ENCODE measurements at places on chromosomes 12 and 14.

DNA sequence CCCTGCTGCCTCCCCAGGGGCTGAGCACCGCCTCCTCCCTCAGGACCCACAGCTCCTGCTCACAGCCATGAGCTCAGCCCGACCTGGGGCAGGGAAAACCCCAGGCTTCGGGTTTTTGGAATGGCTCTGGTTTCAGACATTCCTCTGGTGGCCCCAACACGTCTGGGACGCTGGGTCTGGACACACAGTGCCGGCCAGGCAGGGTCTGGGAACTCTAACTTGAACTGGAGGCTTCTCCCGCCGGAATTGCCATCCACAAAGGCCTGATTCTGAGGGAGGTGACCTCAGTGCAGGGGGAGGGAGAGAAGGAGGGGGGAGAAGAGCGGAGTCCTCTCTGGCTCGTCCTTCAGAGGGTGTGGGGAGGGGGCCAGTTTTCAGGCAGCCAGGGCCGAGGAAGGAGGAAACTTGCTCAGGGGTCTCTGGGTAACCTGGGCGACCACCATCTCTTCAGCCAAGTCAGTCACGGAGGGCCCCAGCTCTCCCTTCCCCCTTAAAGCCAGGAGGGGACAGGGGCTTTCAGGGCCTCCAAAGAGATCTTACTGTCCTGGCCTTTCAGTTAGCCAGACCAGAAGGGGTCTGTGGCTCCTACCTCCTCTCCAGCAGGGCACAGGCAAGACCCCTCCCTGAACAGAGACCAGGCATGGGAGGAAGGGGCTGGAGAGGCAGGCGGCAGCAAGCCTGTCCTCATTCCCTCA lies 19.4 kb downstream of the NCKAP5L start:
- DNase-seq = no peak

GRCh38 chr14:101111620-101112290 lies 208.2 kb upstream of the RTL1 start:
- DNase-seq = no peak

- DNase-seq = no peak
Measured at GRCh38 chr14:104651876-104652260, 37.5 kb upstream of the INF2 start.

DNA sequence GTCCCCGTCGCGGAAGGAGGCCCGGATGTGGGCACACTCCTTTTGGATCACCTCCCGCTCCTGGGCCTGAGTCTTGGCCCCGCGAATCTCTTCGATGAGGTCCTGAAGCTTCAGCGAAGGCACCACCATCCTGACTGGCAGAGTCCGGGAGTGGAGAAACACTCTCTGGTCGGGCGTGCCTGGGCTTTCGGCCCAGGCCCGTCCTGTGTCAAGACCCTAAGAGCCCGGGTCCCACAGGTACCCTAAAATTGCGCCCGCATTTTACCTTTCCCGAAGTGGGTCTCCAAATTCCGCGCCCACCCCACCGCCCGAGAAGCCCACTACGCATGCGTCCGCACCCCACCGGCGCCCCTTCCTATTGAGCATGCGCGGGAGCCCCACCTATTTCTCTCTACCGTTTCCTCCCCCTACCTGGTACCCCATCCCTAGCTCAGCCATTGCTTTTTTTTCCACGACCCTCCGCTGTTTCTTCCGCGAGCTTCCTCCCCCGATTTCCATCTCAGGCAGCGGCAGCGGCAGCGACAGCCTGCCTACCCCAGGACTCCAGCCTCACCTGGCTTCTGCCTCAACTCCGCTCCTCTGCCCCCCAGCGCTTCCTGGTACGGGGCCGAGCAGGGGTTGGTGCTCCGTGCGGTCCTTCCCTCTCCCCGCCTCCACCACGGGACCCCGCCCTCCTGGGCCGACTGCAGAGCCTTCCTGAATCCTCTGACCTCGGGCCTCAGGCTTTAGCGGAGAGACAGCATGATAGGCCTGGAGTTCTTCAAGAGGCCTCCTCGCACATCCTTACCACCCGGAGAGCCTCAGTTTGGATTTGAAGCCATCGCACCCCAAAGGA lies at the start of gene AP1G2:
AP1G2 (minus strand) TSS at position 606 of the 835 bp plus-strand sequence; CDS start at position 129, 477 bp downstream.
- DNase-seq = peak; percentile 92

DNA sequence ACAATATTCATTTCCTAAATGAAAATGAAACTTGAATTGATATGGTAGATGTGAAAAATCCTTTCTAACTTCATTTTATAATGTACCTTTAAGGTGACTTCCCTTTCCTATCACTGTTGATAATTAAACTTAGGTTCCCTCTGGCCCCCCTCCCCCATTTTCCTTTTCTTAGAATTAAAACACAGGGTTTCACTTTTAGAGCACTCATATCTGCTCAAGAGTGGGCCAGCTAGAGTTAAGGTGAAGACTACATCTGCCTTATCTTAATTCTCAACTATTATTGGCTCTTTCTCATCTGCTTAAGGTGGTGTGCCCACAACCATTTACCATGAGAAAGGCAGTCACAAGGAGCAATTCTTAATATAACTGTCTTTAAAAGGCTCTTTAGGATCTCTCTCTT lies 49.7 kb downstream of the LIN52 start:
- DNase-seq = no peak

- DNase-seq = no peak
Measured at GRCh38 chr14:68658943-68659931, 133.6 kb downstream of the ZFP36L1 start.

DNA sequence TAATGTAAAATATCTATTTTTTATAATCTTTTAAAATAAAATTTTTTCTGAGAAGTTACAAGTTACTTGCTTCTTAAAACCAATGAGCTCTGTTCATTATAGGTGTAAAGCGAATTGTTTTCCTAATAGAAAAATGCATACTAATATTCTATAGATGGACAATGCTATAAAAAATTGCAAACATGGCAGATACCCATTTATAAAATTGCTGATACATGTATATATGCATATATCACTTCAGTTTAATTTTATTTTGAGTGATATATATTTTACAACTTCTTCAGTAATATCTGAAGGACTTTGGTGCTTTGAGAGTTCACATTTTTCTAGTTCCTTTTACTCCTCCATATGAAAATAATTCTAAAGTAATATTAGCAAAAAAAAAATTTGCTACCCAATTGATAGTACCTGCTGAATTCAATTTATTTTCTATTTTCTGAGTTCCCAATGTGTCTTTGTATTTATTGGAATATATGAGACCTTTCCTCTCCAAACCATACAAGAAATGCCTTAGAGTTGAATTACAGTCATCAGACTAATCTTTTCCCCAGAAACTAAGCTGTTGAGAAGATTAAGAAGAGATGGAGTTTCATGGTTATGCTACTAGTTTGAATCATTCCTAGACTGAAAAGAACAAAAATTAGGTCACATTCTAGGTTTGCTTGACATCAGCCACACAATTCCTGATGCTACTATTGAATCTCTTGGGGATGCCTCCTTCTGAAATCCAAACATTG lies 1937.5 kb upstream of the SEL1L start:
- no peak for DNase-seq

- peak; percentile 64 for DNase-seq
Measured at GRCh38 chr12:94263905-94264561, 115.7 kb downstream of the PLXNC1 start.

GRCh38 chr14:34957771-34958286 lies 25.0 kb upstream of the SRP54 start:
- no peak for DNase-seq

GRCh38 chr12:47111392-47111778 lies 31.6 kb upstream of the AMIGO2 start:
- no peak for DNase-seq

DNA sequence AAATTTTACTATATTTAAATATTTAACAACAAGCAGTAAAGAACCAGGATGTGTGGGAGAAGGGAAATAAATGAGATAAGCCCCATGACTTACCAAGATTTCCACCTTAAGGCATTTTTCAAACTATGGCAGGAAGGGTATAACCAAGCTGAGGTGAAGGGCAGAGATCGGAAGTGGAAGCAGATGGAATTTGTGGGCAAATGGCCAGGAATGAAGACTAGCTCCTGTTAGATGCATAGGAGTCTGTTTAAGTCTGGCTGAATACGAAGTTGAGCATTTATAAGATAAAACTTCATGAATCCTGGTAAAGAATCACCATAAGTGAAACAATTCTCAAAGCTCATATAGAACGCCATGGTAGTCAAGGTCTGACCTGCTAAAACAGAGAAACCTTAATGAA lies 163.5 kb downstream of the DIO2 start:
- no peak for DNase-seq

DNA sequence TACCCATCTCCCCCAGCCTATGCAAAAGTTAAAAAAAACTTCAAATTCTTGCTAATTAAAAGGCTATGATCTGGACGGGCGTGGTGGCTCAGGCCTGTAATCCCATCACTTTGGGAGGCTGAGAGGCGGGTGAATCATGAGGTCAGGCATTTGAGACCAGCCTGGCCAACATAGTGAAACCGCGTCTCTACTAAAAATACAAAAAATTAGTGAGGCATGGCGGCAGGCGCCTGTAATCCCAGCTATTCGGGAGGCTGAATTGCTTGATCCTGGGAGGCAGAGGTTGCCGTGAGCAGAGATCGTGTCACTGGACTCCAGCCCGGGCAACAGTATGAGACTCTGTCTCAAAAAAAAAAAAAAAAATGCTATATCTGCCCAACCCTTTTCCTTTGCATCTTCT lies 925.4 kb downstream of the GALC start:
- DNase-seq = no peak

DNA sequence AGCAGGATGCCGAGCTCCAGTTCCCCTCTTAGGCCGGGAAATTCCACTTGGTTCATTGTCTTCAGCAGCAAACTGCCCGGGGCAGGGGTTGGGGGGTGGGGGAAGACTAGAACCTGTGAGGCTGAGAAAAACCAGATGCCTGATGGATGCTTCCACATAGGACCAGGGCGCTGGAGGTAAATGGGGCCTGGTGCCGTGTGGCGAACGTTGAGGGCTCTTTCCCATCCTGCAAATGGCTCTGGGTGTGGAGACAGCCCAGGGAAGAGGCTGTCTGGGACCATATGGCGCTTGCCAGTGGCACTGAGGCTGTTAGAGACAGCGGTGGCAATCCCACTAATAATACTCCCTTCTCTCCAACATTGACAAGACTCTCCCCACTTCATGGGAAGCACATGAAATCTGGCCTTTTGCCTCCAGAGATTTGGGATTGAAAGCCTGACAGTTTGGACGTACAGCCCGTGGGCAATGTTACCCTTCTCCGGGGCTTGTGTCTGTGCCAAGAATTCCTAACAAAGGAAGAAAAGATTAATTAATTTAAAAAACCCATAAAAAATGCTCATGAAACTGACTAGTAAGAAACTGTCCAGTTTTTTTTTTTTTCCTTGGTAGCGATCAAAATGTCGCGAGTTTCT lies 44.5 kb downstream of the MAP1LC3B2 start:
- no peak for DNase-seq

- DNase-seq = no peak
Measured at GRCh38 chr14:68961781-68962584, 17.1 kb downstream of the ACTN1 start.

DNA sequence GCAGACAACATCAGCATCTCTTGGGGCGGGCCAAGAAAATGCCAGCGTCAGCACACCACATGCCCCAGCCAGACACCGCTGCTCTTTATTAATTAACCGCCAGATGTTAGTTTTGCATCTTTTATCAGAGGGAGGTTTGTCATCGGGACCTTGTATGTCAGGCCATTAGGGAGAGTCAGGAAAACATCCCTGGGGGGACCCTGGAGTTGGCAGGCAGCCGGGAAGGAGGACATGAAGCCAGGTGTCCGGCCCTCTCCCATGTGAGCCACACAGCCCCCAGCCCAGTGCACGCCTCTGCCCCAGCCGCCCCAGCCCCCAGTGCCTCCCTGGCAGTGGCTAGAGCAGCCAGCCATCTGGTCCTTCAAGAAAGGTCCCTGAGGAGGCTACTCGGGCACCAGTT lies 56.9 kb upstream of the FAM222A start:
- no peak for DNase-seq

GRCh38 chr14:31303654-31304053 lies 96.1 kb upstream of the HECTD1 start:
- no peak for DNase-seq

DNA sequence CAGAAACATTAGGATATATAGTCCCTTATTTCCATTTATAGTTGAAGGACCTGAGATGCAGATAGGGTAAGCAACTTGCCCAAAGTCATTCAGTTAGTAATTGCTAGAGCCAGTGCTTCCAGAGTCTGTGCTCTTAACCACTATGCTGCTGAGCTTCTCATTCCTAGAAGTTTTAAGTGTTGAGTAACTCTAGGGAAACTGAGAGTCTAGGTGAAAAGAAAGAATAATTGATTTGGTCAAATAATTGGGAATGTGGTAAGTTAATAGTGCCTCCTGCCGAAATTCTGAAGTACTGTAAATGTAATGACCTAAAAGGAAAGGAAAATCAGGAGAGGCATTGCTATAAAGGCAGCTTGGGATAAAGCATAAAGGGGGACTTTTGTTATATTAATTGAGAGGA lies 14.1 kb downstream of the PYROXD1 start:
- DNase-seq = no peak

- DNase-seq = no peak
Measured at GRCh38 chr12:82788594-82788993, 101.9 kb downstream of the TMTC2 start.

DNA sequence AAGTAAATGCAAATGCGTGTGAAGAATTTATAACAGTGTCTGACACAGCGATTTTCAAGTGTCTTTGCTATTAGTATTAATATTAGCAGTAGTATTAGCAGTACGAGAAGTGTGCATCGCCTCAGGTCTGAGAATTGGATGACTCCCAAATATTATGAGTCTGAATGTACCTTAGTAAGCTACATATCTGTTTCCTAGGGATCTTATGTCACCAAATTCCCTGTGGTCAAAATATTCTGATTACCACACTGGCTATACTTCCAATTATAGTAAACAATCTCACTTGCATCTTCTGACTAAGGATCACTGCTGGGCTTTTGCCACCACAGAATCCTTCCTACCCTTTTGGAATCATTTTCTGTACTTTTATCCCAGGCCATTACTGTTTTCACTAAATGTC lies 396.0 kb upstream of the MIS18BP1 start:
- no peak for DNase-seq

DNA sequence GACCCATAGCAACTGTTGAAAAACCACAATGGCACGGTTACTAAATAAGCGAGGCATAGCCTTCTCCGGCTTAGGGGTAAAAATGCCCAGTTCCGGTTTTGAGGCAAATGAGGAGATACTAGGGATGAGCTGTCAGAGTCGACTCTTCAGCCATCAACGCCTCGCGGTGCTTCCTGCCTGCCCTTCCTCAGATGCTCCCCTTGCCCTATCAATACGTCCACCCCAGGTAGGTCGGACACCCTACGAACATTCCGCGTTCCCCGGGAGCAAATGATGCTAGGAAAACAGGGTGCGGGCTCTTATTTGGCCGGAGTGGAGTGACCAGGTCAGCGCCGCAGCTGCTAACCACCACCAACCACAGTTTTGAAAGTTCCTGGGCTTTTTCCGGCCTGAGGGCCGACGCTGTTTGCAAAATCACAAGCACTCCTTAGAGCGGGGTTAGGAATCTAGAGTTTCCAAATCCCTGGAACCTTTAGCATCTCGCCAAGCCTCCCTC lies 1.2 kb downstream of the SRSF9 start:
- peak; percentile 88 for DNase-seq

- DNase-seq = no peak
Measured at GRCh38 chr12:84636801-84637290, 275.8 kb downstream of the SLC6A15 start.

DNA sequence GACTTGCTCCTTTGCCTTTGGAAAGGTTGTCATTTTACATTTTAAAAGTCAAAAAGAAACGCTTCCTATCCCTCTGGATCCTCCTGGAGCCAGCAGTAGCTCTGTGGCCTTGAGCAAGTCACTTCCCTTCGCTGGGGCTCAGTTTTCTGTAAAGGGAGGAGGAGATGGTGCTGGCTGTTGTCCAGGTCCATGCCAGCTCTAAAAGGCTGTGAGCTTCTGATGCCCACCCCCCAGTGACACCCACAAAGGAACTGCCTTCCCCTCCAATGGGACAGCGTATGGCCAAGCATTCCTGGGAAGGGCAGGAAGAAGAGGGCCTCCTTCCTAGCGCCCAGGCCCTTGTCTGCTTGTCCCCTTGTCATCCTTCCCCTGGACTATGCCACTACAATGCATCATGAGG lies 81.5 kb downstream of the NTF3 start:
- no peak for DNase-seq
